Prostate gland (tissue), 2 donors: ENCODE measurements at places on chromosomes 2 and 18.

- DNase-seq, result no peak
Measured at GRCh38 chr18:13296867-13297574, 78.5 kb downstream of the LDLRAD4 start.

DNA sequence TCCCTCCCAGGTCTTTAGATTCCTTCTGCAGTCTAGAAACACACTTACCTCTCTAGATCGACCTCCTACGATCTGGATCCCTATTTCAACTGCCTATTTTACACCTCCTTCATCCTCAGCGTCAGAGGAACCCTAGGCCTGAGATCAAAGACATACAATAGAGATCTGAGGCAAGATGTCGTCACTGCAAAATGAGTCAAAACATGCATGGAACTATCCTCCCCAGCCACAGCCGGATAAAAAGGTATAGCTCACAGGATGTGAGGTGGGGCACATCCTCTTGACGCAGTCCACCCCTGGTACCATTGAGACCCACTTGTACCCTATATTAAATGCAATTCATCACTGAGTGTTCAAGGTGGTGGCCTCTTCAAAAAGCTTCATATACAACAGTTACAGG, 63.7 kb upstream of the DNAJC10 start:
- no peak for DNase-seq

GRCh38 chr2:145771525-145771924, 1251.6 kb upstream of the ZEB2 start:
- no peak for DNase-seq

DNA sequence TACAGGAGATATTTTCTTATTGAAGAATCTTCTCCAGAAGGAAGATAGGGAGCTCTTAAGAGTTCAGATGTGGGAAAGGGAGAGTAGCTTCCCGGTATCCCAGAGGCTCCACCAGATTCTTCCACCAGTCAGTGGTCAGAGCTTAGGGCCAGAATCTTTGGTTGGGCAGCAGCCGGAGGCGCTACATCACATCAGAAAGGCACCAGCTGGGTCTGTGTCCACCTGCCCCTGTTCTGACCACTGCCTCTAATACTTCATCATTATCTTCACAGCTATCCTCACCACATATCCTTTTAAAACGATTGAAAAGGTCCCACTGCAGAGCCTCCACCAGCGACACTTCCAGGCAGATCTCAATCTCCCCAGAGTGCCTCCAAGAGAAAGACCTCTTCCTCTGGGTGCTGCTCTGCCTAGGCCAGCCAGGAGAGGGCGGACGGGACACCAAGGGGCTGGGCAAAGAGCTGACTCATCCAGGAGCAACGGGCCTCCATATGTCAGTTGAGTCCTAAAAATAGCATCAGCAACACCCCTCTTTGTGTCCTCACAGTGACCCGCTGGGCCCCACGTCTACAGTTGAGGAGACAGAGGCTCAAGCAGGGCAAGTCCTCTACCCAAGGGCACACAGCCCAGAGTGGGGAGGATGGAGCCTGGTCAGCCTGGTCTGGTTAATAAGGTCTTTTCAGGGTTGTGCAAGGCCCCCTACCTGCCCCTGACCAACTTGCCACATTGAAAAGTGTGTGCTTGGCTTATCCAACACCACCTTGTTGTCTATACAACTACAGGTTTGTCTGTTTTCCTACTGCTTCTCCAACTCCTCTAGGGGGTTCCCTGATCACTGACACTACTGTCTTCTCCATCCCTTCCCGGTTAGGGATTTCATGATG, 81.2 kb downstream of the ADD2 start:
- no peak for DNase-seq

DNA sequence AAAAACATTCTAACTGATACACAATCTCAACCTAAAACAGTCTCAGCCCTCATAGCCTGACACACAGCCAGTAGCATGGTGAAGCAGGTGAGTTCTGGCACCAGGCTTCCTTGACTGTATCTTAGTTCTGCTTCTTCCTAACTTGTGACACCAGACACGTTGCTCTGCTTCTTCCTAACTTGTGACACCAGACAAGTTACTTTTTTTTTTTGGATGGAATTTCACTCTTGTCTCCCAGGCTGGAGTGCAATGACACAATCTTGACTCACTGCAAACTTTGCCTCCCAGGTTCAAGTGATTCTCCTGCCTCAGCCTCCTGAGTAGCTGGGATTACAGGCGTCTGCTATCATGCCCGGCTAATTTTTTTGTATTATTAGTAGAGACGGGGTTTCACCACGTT, 6.7 kb upstream of the ATG16L1 start:
- DNase-seq, result no peak
